Germinal center (tissue), 1 donor: ENCODE measurements at places on chromosomes 1 and 21.

DNA sequence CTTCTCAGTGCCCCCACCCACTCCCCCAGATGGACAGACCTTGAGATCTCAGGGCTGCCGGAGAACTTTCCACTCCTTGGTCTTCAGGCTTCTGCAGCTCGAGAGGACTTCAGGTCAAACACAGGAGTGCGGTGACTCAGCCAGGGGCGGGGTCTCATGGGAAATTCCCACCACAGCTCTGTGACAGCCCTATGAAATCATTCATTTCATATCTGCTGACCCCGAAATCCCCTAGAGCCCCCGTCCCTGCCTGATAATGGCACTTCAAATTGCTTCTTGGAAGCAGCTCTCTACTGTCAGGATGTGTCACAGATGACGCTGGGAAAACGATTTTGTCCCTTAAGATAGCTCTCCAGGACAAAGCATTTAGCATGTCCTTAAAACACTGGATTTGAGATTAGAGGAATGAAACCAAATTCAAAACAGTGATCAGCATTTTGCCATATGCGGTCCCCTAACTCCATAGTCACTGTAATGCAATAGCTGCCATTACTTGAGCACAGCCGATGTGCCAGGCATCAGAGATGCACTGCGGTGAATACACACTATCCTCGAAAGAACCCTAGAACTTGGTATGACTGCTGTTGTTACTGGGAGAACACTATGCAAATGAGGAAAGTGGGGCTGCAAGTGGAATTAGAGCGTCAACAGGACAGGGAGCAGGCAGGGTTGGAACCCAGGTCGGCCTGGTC, at the start of gene TNFRSF9:
Gene TNFRSF9 (minus strand): TSS at position 95 of the 692 bp plus-strand sequence. CDS start 845 bp downstream, outside the sequence.
- no peak for DNase-seq

DNA sequence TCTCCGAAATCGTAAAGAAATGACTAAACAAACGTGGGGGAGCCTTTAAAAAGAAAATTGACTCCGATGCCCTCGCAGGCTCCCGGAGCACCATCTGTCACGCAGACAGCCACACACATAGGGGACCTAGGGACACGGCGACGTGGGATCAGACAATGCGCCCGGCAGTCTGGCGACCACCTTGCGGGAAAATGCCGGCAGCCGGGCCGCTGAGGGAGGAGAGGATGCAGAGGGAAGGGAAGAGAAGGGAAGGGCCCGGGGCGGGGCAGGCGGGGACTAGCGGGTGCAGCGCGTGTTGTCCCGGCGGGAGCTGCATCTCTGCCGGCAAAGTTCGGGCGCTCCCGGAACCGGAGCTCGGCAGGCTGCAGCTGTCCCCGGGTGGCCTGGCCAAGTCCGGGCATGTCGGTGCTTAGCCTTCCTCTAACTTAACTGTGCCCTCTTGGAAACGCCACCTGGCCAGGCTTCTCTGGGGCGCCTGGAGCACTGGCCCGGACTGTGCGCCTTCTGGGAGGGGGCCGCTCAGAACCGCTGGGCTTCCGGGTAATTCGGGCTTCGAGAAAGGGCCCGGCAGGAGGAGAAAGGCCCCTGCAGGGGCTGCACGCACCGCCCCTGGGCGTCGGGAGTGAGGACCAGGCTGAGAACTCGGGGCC, 1.8 kb downstream of the NHLH2 start:
- no peak for DNase-seq

- DNase-seq: peak; percentile 58
Measured at GRCh38 chr21:34630536-34631143, 15.7 kb upstream of the RCAN1 start.

GRCh38 chr1:43267818-43268425, 1.9 kb upstream of the TMEM125 start:
- DNase-seq: no peak

GRCh38 chr1:98660940-98661543, 479 bp upstream of the SNX7 start:
- DNase-seq: no peak

GRCh38 chr1:28456078-28456477, 49.8 kb upstream of the RCC1 start:
- no peak for DNase-seq

DNA sequence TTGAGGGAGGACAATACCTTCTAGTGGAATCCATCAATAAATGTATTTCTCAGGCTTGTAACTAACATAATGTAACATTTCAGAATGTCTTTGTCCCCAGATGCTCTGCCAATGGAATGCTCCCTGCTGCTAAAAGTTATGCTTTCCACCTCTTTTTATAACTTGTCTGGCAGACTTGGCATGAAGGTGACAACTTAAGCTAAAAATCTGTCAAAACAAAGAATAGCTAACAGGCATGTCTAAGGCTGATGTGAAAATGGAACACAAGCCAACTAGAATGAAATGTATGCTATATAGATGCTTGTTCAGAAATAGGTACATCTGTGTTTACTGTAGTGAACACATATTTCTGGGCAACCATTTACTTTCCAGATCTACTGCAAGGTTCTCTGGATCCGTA, 467.9 kb downstream of the MRPL39 start:
- no peak for DNase-seq

DNA sequence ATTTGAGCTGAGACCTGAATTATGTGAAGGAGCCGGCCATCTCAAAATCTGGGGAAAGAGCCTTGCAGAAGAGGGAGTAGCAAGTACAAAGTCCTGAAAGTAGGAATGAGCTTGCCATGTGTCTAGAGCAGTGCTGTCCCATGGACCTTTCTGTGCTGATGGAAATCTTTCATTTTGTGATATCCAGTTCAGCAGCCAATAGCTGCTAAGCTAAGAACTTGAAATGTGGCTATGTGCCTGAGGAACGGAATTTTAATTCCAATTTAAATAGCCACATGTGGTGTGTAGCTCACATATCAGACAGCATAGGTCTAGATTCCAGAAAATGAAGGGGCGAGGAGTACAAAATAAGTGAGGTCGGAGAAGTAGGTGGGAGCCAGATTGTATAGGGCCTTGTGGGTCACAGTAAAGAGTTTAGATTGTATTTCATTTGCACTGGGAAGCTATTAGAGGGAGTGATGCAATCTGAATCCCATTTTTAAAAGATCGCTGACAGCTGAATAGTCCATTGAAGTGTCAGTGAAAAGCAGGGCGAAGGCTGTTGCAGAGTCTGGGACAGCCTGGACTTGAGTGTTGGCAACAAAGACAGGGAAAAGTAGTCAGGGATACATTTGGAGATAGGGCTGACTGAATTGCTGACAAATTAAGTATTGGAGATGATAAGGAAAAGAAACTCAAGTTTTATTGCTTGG, 80.3 kb downstream of the TMEM200B start:
- no peak for DNase-seq

- no peak for DNase-seq
Measured at GRCh38 chr1:168291222-168291837, 10.7 kb downstream of the TBX19 start.

GRCh38 chr1:30319765-30320580, 403.4 kb downstream of the MATN1 start:
- DNase-seq: no peak

GRCh38 chr1:195946500-195946899, 661.7 kb downstream of the KCNT2 start:
- no peak for DNase-seq

GRCh38 chr1:183794088-183794487, 10.8 kb upstream of the RGL1 start:
- DNase-seq: no peak

- no peak for DNase-seq
Measured at GRCh38 chr1:76053021-76053420, 21.5 kb upstream of the ST6GALNAC3 start.

- no peak for DNase-seq
Measured at GRCh38 chr1:178254433-178254832, 160.5 kb downstream of the RASAL2 start.
